ENCODE measurements at places on chromosomes 5 and 9.

GRCh38 chr5:2740051-2740875 lies 11.2 kb downstream of the IRX2 start:
- no peak for DNase-seq

- DNase-seq = no peak
These were observed 57.2 kb upstream of the FBXW11 start for GRCh38 chr5:172063463-172064235.

- DNase-seq = no peak
These were observed 61.1 kb downstream of the TMOD1 start for GRCh38 chr9:97562542-97562941.

GRCh38 chr5:175752826-175753535 lies 95.1 kb downstream of the HRH2 start:
- no peak for DNase-seq

DNA sequence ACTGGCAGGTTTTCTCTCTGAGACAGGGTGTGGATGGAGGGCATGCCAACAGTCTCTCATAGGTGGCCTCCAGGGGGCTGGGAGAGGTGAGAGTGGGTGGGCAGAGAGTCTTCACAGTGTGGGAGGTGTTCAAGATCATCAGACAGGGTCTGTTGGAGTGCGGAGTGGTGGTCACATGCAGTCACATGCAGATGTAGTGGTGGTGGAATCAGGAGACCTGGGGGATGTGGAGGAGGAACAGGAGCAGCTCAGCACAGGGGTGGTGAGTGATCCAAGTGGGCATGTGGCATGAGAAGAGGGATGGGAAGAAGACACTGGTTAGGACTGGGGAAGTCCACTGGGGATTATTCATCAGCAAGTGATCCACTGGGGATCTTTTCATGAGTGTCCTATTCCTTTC lies 5.8 kb downstream of the GM2A start:
- DNase-seq = no peak

DNA sequence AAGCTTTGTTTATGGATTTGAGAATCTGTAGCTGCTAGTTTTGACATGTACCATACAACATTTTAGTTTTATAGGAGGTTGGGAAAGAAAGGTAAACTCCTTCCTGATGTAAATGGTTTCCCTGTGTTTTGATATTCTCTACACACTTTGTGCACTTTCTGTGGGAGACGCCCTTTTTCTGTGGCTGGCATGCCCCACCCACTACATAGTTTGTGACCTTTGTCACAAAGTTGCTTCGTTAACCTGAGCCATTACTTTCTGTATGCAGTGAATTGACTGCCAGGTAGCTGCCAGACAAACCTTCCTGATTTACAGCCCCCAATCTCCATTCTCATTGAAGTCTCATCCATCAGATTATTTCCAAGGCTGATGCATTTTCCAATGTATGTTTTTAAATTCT lies 90.6 kb downstream of the NLN start:
- no peak for DNase-seq

DNA sequence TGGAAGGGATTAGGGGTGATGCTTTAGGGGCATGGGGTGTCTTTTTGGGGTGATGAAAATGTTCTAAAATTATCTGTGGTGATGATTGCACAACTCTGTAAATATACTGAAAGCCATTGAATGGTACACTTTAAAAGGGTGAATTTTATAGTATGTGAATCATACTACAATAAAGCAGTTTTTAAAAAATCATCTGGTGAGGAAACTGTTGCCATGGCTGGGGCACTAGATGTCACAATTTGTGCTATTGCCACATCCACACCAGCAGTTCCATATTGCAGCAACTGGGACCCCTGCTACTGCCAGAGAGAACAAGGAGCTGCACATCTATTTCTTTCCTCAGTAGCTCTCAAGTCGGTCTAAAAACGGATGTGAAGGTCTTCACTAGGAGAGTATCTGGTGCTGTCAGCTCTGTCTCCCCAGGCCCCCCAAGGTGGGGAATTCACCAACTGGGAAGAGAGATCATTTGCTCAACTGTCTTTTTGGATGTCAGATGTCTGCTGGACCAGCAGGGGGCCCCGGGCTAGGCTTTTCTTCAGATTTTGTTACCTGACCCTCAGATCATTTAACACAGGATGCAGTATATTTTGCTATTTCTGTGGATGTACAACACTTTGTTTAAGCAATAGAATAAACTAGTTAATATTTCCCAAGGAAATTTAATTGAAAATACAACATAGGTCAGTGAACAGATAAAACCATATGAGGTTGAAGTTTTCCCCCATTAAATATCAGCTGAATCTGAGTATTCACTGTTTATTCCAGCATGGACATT lies 13.2 kb downstream of the CMYA5 start:
- DNase-seq = no peak

All from stimulated activated CD8-positive, alpha-beta memory T cell treated with anti-CD3 and anti-CD28 coated beads, Interleukin-15, amount 100 ng/mL, for 1 hour (primary cell).